HepG2 (cell line): ENCODE measurements at places on chromosomes 6 and 20. TPM values are rescaled to one million over a fixed set of nuclear protein-coding genes. Genes with fewer than 3 reads are reported as not detected.

GRCh38 chr6:96626759-96627364 is 63.9 kb downstream of the FHL5 start:
- DNase-seq: peak; percentile 21
- no peaks in the 10 kb centered on the region for H3K4me1 ChIP-seq
- H3K4me3 ChIP-seq: no peak overlapping the region

- DNase-seq: no peak
- H3K4me3 ChIP-seq: no peak overlapping the region
- H3K27ac ChIP-seq: no peak overlapping the region
- H3K27me3 ChIP-seq: peaks cover 4% of the 10 kb centered on the region; the same call in 1 of the 2 replicates
- no peaks in the 10 kb centered on the region for H3K36me3 ChIP-seq
Measured at GRCh38 chr6:36809156-36809555, 30.1 kb downstream of the CPNE5 start.

DNA sequence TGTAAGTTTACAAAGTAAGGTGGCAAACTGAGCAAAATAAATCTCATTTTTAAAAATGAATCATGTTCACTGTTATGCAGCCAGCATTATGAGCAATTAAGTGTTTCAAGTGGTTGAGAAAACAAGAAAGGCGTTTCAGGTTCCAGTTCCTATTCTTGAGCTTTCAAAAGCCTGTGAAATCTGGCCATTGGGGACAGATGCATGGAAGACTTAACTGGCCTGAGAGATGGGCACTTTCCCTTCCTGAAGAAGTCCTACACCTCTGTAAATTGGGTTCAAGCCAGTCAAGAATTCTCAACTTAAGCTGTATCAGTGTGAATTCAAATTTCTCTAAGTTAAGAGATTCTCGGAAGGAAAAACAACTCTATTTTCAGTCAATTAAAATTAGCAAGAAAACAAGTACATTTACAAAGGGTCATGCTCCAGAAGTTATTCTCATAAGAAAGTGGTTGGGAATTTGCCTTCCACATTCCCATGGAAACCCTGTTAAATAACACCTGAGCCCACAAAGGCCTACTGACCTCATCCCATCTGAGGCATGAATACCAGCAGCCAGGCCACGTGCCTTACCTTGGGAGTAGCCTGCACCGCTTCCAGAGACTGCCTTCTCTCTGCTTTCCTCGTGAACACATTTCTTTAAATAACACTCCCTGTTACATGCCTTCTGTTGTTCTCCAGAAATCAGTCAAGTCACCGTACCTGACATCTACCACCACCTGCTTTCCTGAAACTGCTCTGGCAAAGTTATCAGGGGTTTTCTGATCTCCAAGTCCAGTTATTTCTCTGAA is 19.4 kb downstream of the MAP3K5 start:
- H3K27me3 ChIP-seq: no peaks in the 10 kb centered on the region
- H3K36me3 ChIP-seq: no peaks in the 10 kb centered on the region
- no peaks in the 10 kb centered on the region for H3K4me1 ChIP-seq
- H3K27ac ChIP-seq: no peak overlapping the region
- no peak overlapping the region for H3K4me3 ChIP-seq

- H3K4me3 ChIP-seq: no peak overlapping the region
- H3K36me3 ChIP-seq: no peaks in the 10 kb centered on the region; the same call in 1 of the 2 replicates
- peaks cover 57% of the 10 kb centered on the region for H3K4me1 ChIP-seq
- H3K27me3 ChIP-seq: no peaks in the 10 kb centered on the region
- H3K27ac ChIP-seq: no peak overlapping the region
- DNase-seq: no peak
Measured at GRCh38 chr6:34679552-34680253, 16.9 kb downstream of the ILRUN start.

DNA sequence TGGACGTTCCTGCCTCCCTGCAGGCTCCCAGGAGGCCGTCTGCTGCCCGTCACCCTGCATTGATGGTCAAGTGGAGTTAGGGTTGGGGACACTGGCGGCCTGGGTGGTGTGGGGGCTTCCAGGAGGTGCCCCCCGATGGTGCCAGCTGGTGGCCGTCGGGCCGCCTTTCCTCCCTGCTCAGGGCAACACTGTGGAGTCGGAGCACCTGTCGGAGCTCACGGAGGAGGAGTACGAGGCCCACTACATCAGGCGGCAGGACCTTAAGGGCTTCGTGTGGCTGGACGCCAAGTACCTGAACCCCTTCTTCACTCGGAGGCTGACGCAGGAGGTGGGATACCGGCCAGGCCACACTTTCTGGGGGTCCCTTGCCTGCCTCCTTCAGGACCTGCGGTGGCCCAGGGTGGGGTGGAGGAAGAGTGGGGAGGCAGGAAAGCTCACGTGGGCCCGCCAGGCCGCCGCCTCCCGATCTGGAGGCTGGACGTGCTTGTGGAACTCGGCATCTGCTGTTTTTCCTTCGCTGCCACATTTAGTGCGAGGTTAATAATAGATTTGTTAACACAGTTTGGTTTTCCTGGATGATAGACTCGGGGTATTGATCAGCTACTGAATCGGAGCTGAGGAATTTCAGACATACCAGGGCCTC is 28.6 kb downstream of the SPATA2 start:
- DNase-seq: no peak
- H3K4me3 ChIP-seq: no peak overlapping the region
- peaks cover 14% of the 10 kb centered on the region for H3K4me1 ChIP-seq
- peaks cover 28% of the 10 kb centered on the region for H3K36me3 ChIP-seq
- H3K27me3 ChIP-seq: no peaks in the 10 kb centered on the region

DNA sequence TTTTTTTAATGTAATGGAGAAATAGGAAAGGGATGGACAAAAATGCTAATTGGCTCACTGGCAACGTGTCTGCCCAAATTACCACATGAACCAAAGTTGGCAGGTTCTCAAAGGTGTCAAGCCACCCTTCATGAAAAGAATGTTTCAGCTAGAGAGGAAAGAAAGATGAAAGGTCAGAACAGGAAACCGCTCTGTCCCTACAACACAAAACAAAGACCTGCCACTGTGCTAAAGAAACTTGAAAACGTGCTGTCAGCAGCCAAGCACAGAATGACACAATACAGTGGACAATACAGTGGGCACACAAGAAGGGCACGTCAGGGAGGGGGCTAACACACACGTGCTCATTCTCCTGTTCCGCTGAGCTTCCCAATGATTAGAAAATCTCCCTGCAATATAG is 4.9 kb downstream of the PREP start:
- peak; percentile 63 for DNase-seq
- H3K27ac ChIP-seq: peak overlapping the region; percentile 19
- peak overlapping the region; percentile 15; the same call in 1 of the 2 replicates for H3K4me3 ChIP-seq
- peaks cover 45% of the 10 kb centered on the region for H3K4me1 ChIP-seq

- H3K27ac ChIP-seq: no peak overlapping the region
- H3K36me3 ChIP-seq: peaks cover 38% of the 10 kb centered on the region
- H3K4me3 ChIP-seq: no peak overlapping the region
Measured at GRCh38 chr20:44479643-44480042, 4.0 kb downstream of the TTPAL start.

DNA sequence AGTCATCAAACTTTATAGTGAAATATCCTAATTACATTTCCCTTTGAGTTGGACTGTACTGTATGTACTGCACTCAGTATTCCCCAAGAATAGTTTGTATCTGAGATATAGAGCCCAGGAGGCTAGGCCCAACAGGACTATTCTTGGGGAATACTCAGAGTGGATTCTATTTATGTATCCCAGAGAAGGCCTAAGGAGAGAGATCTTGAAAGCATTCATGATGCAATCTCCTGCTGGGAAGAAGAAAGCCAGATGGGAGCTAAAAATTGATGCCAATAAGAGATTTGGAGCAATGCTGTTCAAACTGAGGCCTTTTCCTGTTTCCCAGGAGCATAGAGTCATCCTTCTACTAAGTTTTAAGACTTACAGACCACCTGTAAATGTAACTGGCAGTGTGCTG is 452.1 kb upstream of the PLCB4 start:
- H3K27ac ChIP-seq: no peak overlapping the region
- DNase-seq: no peak
- H3K4me3 ChIP-seq: no peak overlapping the region
- no peaks in the 10 kb centered on the region for H3K27me3 ChIP-seq
- no peaks in the 10 kb centered on the region for H3K36me3 ChIP-seq

- H3K4me3 ChIP-seq: no peak overlapping the region
- H3K36me3 ChIP-seq: no peaks in the 10 kb centered on the region
- DNase-seq: no peak
- no peaks in the 10 kb centered on the region for H3K4me1 ChIP-seq
- H3K27me3 ChIP-seq: no peaks in the 10 kb centered on the region
- no peak overlapping the region for H3K27ac ChIP-seq
Measured at GRCh38 chr6:19181211-19181610, 656.0 kb upstream of the ID4 start.

DNA sequence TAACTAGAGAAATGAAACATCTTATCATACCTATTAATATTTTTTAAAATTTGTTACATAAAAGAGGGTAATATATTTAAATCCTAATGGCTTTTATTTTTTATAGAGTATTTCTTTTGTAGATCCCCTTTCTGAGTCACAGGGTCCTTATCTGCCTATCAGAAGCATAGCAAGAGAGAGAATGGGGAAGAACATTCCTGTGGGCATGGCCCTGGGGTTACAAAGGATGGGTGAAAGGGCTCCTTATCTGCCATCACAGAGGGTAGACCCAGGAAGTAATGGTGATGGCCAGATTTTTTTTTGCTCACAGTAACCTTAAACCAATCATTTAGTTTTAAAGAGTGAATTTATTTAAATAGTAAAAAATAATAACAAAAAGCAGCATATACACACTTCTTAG is 582.1 kb upstream of the HTR1E start:
- H3K27me3 ChIP-seq: no peaks in the 10 kb centered on the region
- no peaks in the 10 kb centered on the region for H3K4me1 ChIP-seq
- H3K27ac ChIP-seq: no peak overlapping the region
- no peaks in the 10 kb centered on the region for H3K36me3 ChIP-seq
- no peak for DNase-seq

GRCh38 chr20:40314278-40314677 is 374.8 kb downstream of the MAFB start:
- no peak for DNase-seq
- no peaks in the 10 kb centered on the region for H3K4me1 ChIP-seq
- no peak overlapping the region for H3K27ac ChIP-seq
- H3K27me3 ChIP-seq: no peaks in the 10 kb centered on the region
- H3K36me3 ChIP-seq: no peaks in the 10 kb centered on the region
- no peak overlapping the region for H3K4me3 ChIP-seq

DNA sequence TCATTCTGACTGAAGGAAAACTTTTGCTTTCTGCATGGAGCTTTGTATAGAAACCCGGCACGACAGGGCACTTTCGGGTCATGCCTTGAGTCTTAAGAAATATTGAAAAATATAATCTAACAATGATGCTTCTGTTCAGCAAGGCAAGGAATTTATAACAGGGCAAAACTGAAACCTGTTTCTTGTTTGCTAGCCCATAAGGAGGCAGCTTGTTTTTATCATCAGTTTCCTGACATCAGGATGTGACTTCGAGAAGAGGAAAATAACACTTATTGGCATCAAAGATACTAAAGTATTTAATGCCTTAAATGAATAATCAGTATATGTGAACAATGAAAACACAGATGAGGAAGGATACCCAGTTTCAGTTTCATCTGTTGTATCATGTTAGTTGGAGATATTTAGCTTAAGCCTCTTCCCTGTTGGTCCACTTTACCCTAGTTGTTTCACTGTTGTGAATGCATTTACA is 146.5 kb downstream of the CDKAL1 start:
- H3K27me3 ChIP-seq: no peaks in the 10 kb centered on the region
- H3K27ac ChIP-seq: peak overlapping the region; percentile 38
- no peaks in the 10 kb centered on the region for H3K36me3 ChIP-seq
- H3K4me1 ChIP-seq: peaks cover 40% of the 10 kb centered on the region
- DNase-seq: no peak
- no peak overlapping the region for H3K4me3 ChIP-seq

DNA sequence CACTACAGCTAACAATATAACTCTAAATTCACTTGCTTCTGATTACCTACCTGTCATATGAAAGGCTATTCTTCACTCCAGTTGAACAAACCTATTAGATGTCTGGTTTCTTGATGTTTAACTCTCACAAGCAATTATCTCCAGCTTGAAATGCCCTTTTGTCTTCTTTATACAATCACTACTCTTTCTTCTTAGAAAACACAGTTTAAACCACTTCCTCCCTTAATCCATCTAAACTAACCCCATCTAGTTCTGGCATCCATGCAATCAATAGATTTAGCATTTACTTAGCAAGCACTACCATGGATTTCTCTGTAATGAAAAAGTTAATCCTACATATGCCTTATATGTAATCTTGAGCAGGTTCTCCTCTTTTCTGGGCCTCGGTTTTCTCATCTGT is 127.3 kb downstream of the ATXN1 start:
- no peaks in the 10 kb centered on the region for H3K27me3 ChIP-seq
- DNase-seq: no peak
- peaks cover 37% of the 10 kb centered on the region for H3K4me1 ChIP-seq
- no peak overlapping the region for H3K27ac ChIP-seq

DNA sequence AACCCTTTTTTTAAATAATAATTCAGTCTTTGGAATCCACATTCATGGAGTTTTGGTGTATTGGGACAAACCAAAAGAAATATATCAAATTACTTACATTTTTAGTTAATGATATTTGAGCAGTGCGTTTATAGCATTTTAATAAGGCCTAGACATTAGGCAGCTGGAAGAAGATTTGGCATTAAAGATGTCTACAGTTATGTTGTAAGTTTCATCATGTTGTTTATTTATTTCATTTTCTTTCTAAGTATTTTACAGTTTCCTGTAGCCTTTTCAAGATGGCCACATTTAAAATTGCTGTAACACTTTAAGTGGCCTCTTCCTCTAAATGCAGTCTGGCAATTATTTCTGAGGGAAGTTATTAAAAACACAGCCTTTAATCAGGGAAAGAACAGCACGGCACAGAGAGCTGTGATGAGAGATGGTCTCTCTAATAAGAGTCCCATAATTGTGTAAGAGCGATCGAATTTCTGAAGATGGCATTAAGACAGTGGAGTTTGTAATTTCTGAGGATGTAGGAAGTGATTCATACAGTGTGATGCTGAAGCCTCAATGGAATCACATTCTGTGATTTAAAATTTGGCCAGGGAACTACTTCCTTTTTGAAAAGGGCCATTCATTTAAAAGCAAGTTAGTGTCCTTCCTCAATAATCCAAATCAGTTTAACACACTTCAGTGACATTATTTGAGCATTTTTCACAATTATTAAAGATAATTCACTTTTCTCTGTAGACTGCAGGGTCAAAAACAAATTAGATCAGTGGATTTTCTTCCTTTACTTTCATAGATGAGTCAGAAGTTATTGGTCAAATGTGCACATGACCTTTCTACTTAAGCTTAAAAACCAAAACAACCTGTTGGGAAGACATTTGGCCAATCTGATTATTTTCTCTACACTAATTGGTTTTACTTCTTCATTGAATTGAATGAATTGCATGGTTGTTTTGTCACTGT is 52.4 kb upstream of the EDN3 start:
- H3K27me3 ChIP-seq: peaks cover 56% of the 10 kb centered on the region
- H3K4me1 ChIP-seq: no peaks in the 10 kb centered on the region
- no peaks in the 10 kb centered on the region for H3K36me3 ChIP-seq
- no peak overlapping the region for H3K4me3 ChIP-seq
- no peak overlapping the region for H3K27ac ChIP-seq

NKAIN4 gene
- total RNA-seq: not detected in 2 replicates

ADTRP gene
- not detected in 2 replicates for total RNA-seq

SLC35F1 gene
- total RNA-seq: not detected in 2 replicates

VSTM2L gene
- total RNA-seq: not detected in 2 replicates

PLA2G7 gene
- not detected in 2 replicates for total RNA-seq

HELZ2 gene
- total RNA-seq: 8.4 and 10.1 TPM in 2 replicates

DCDC2 gene
- 36.2 and 40.4 TPM in 2 replicates for total RNA-seq
